ENCODE measurements at places on chromosomes 16 and 17. TPM values are rescaled to one million over a fixed set of nuclear protein-coding genes. Genes with fewer than 3 reads are reported as not detected.

The ZNF594 gene
- 5.1 TPM for total RNA-seq

The OR3A3 gene
- not detected for total RNA-seq

The ZP2 gene
- total RNA-seq, result not detected

The SF3B3 gene
- 204 TPM for total RNA-seq

The CKLF gene
- total RNA-seq, result 50.3 TPM

The TMC8 gene
- total RNA-seq, result not detected

The EPX gene
- total RNA-seq, result not detected

The SERPINF2 gene
- not detected for total RNA-seq

Measured in subcutaneous preadipocyte (primary cell).